MCF 10A (cell line): ENCODE measurements at places on chromosomes 3 and 15. TPM values are rescaled to one million over a fixed set of nuclear protein-coding genes. Genes with fewer than 3 reads are reported as not detected.

GRCh38 chr15:85793641-85794597 lies 806 bp downstream of the KLHL25 start:
- peak; percentile 27 for DNase-seq

DNA sequence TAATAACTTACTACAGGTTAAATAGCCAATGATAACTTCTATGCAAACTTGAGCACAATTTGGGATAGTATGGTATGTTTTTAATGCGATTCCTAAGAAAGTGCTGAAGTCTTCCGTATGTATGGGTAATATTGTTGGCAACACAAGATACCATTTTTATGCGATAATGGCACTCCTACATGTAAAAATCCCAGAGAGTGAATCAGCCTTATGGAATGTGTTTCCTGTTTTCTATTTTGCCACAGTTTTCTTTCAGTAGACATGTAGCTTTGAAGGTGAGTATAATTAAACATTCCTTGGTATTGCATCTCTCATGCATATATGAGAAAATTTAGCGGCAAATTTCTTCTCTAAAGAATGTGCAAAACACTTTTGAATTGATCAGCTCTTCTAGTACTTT lies 396.8 kb upstream of the AZI2 start:
- peak; percentile 54 for DNase-seq

DNA sequence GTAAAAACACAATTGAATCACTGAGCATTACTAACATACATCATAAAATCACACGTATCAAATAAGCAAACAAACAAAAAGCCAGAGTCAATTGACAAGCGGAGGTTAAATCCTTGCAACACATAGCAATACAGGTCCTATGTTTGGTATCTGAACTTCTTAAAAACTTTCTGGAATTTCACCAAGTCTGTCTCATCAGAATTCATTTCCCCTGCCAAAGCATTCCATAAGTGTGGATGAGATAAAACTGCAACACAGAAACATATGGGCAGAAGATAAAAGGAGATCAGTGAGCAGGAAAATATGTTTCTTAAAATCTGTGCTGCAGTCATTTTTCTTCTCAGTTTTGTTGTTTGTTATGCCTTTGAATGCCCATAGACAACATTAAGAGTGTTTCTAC lies 1155.5 kb downstream of the TBL1XR1 start:
- no peak for DNase-seq

- no peak for DNase-seq
Observed at GRCh38 chr3:5302661-5303060, 115.2 kb downstream of the EDEM1 start.

DNA sequence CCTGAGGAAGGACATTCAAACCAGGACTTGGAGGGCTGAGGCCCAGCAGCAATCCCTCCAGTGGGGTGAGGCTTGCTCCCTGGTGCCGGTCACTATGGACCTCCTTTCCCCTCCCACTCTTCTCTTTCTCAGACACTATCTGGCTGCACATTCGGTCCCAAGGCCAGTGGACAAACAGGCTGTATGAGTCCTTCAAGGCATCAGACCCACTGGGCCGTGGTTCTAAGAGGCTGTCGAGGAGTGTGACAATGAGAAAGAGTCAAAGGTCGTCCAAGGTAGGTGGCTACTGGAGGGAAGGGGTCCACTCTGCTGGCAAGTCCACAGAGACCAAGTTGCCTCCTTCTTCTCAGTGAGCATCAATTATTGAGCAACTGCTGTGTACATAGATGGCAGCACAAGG lies 28.0 kb downstream of the NOX5 start:
- DNase-seq = no peak

GRCh38 chr15:57440799-57441198 lies 64.5 kb downstream of the CGNL1 start:
- no peak for DNase-seq

GRCh38 chr3:168427835-168428475 lies 332.2 kb upstream of the GOLIM4 start:
- DNase-seq = no peak

DNA sequence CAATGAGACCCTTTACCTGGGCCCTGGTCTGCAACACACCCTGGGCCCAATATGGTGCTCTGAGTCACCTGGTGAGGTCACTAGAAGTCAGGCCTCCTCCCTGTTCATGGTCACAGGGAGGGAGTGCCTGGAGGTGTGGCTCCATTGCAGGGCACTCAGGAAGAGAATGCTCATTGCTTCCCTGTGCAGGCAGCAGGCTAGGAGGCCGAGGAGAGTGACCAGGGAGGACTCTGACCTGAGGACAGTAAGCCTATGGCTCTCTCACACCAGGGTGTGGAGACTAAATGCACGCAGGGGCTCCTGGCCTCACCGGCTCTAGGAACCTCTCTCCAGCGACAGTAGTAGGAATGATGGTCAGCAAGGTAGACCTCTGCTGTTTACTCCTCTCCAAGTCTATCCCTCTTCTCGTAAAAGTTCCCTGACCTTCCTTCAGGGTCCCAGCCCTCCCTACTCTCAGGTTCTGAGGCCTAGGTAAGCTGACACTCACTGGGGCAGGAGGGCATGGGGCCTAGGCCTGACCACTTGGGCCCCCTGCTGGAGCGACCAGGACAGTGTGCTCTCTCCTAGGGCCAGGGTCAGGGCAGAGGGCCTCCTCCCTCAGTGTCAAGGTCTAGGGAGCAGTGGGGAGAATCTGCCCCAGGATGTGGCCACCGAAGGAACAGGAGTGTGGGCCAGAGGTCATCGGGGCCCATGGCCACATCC lies 9.6 kb upstream of the SLCO2A1 start:
- peak; percentile 52 for DNase-seq

- no peak for DNase-seq
Observed at GRCh38 chr3:106510206-106510605, 641.4 kb upstream of the CBLB start.

GRCh38 chr3:40185029-40185695 lies 124.3 kb upstream of the EIF1B start:
- DNase-seq = no peak

DNA sequence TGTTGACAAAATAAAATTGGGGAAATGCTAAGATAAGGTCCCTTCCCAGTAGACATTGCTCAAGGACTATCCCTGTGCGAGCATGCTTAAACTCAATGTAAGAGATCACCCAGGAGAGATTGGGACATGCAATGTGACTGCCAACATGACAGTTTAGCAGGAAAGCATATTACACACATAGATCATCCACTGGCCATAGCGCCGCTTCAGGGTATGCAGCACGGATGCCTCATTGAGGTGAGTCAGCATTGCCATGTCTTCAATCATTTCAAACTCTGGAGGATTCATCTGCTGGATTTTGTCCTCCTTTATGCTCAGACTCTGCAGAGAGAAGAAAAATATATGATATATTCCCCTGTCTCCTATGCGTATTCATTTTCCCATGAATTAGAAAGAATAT lies 8.9 kb downstream of the MYH15 start:
- peak; percentile 38 for DNase-seq

GRCh38 chr15:27851858-27852210 lies 247.3 kb downstream of the OCA2 start:
- no peak for DNase-seq

- no peak for DNase-seq
Observed at GRCh38 chr3:112261742-112262141, 32.3 kb downstream of the SLC9C1 start.

DNA sequence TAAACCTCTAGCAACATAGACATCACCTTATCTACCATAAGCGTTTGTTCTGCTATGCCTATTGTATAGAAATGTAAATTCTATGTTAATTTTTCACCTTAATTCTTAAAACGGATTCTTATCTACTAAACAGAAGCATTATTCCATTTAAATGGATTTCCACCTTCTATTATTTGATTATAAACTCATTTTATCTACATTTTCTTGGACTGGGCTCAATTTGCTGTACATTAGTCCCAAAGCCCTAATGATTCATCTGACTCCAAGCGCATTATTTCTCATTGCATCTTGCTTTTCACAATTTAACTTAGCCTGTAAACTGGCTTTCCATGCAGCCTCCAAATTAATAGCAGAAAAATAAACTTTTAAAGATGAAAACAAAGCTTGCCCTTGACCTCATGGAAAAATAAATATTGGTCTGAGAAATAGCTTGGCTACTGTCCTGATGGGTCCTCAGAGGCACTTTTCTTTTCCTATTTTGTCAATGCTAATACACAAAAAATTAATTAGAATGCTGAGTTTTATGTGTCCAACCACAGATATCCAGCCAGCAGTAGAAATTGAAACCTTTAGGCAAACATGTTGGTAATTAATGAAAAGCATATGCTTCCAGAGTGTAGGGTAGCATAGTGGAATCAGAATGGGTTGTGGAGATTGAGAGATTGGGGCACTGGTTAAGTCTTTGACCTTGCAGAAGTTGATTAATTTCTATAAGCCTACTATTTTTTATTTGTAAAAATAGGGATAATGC lies 81.4 kb upstream of the CFAP20DC start:
- no peak for DNase-seq

- DNase-seq = no peak
Observed at GRCh38 chr3:141152801-141153678, 78.6 kb upstream of the PXYLP1 start.

- no peak for DNase-seq
Observed at GRCh38 chr3:31978553-31978952, 2.5 kb downstream of the OSBPL10 start.

- DNase-seq = peak; percentile 70
Observed at GRCh38 chr15:93974804-93975481, 256.4 kb upstream of the MCTP2 start.

DNA sequence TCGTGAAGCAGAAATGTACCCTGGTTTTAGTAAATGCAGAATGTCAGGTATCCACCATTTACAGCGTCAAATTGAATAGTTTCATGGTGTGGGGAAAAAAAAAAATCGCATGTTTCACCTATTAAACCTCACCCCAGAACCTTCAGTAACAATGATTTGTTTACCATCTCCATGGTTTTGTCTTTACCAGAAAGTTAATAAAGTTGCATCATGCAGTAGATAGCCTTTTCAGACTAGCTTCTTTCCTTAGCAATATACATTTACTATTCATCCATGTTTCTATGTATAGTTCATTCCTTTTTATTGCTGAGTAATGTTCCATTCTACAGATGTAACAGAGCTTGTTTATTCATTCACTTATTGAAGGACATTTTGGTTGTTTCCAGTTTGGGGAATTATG lies 1066.1 kb downstream of the FHIT start:
- no peak for DNase-seq

- no peak for DNase-seq
Observed at GRCh38 chr3:126731044-126731443, 27.0 kb downstream of the CHCHD6 start.

DNA sequence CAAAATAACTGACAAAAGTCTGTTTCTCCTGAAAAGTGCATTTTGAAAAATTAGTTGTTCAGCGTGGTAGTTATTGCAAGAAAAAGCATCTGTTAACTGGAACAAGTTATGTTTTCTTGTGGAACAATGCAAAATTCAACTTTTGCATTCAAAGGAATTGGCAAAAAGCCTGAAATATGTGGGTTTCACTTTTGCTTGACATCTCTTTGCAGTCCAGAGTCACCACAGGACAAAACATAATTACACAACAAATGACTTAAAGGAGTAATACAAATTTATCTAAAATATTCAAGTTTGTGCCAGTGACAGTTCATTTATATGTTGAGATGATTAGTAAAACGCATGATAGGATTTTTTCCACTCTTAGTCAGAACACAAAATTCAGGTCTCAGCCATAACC lies 96.3 kb upstream of the P2RY1 start:
- DNase-seq = peak; percentile 33

- DNase-seq = peak; percentile 49
Observed at GRCh38 chr3:146134348-146135117, 26.5 kb downstream of the PLOD2 start.

GRCh38 chr3:34239287-34239686 lies 440.9 kb downstream of the PDCD6IP start:
- DNase-seq = no peak

GRCh38 chr15:68580883-68581155 lies 2.0 kb downstream of the CORO2B start:
- DNase-seq = no peak

GRCh38 chr3:12327021-12327420 lies 38.2 kb downstream of the PPARG start:
- no peak for DNase-seq

- peak; percentile 4 for DNase-seq
Observed at GRCh38 chr15:57950381-57950946, 115.0 kb downstream of the ALDH1A2 start.

- DNase-seq = no peak
Observed at GRCh38 chr3:81268526-81268925, 492.9 kb downstream of the GBE1 start.

DNA sequence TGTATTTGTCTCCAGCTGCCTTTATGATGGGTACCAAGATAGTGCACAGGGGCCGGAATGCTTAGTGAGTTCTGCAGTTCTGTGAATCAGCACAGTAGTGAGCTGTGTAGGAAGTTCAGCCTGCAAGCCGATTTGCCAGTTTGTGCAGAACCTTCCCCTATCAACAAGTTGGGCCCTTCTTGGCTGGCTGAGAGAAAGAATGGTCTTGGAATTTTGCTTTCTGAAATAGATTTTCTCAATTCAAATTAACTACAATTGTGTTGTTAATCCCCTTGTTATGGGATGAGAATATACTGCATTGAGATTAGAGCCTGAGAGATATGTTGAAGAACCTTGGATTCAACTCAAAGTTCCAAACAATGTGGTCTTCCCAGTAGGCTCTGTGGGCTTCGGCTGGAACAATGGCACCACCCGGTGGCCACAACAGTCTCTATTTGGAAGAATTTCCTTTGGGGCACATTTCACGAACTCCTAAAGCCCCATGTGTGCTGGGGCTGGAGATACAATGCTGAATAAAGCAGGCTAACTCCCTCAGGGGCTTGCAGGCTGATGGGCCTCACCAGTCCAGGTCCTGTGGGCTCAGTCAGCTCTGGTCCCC lies 59.1 kb downstream of the TRIM42 start:
- DNase-seq = peak; percentile 36

- peak; percentile 96 for DNase-seq
Observed at GRCh38 chr15:77840991-77841775, 208.5 kb upstream of the LINGO1 start.

GRCh38 chr15:36106640-36107335 lies 472.6 kb upstream of the CDIN1 start:
- no peak for DNase-seq

- peak; percentile 37 for DNase-seq
Observed at GRCh38 chr3:154758109-154758868, 321.8 kb upstream of the MME start.

- peak; percentile 64 for DNase-seq
Observed at GRCh38 chr3:186461141-186461540, 83.0 kb downstream of the CRYGS start.

GRCh38 chr3:3802046-3802445 lies 2.8 kb downstream of the LRRN1 start:
- DNase-seq = no peak

GRCh38 chr3:30742796-30743619 lies 136.6 kb downstream of the TGFBR2 start:
- DNase-seq = no peak

GRCh38 chr3:73571238-73571794 lies 53.4 kb downstream of the PDZRN3 start:
- no peak for DNase-seq

GRCh38 chr3:30044515-30044914 lies 561.9 kb upstream of the TGFBR2 start:
- DNase-seq = no peak

Gene RTF1
- total RNA-seq = 30.2 and 30.6 TPM in 2 replicates

Gene KY
- total RNA-seq = not detected in 2 replicates

Gene BCHE
- total RNA-seq = not detected in 2 replicates

Gene TMCO5A
- total RNA-seq = not detected in 2 replicates

Gene NPAP1
- not detected in 2 replicates for total RNA-seq

Gene KCNAB1
- 0.44 and 0.49 TPM in 2 replicates for total RNA-seq

Gene CHST13
- not detected in 2 replicates for total RNA-seq

Gene CCR9
- not detected in 2 replicates for total RNA-seq

Gene TM6SF1
- total RNA-seq = 0.39 TPM in 1 of 2 replicates, not detected in the other

Gene LRRN1
- 1.2 TPM in 2 replicates for total RNA-seq

Gene ZCWPW2
- total RNA-seq = 0.77 and 1.0 TPM in 2 replicates
